ENCODE measurements at places on chromosomes 6 and 20. TPM values are rescaled to one million over a fixed set of nuclear protein-coding genes. Genes with fewer than 3 reads are reported as not detected.

DNA sequence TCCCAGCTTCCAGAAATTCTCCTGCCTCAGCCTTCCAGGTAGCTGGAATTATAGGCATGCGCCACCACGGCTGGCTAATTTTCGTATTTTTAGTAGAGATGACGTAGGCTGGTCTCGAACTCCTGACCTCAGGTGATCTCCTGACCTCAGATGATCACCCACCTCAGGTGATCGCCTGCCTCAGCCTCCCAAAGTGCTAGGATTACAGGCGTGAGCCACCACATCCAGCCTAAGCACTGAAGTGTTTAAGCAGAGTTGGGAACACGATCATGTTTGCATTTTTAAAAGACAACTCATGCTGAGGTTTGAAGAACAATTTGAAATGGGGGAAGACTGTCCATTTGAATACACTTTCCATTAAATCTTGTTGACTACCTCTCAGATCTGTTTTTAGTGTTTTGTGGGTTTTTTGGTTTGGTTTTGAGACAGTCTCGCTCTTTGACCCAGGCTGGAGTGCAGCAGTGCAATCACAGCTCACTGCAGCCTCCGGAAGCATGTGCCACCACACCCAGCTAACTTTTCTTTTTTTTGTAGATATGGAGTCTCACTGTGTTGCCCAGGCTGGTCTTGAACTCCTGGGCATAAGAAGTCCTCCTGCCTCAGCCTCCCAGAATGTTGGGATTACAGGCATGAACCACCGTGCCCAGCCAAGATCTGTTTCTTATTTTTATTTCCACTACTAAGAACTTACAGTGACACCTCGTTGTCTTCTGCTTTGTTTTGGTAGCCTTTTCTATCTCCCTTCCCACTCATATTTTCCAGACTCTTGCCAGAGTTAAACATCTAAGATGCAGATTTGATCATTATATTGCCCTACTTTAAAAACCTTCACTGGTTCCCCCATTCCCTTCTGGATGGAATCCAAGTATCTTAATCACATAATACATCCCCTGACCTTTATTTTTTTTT lies 5.5 kb downstream of the CASP8AP2 start:
- no peak for DNase-seq

Gene TRPC4AP
- 48.6 TPM for total RNA-seq

- DNase-seq = no peak
These were observed 207.1 kb upstream of the HTR1E start for GRCh38 chr6:86730216-86730615.

Gene BMP6
- total RNA-seq = 0.07 TPM

DNA sequence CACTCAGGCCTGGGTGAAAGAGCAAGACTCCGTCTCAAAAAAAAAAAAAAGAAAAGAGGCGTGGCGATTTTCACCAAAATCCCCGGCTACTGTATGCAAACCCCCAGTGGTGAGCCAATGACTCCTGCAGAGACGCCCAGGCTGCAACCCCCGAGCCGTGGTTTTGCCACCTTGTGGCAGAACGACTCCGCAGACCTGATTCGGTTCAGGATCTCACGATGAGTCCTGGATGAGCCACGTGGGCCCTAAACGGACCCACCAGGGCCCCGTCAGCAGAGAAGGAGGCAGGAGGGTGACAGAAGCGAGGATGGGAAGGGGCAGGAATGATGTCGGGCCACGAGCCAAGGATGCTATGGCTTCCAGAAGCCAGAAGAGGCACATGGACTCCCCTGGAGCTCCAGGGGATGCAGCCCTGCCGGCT lies 42.5 kb downstream of the SLC2A4RG start:
- no peak for DNase-seq

- no peak for DNase-seq
These were observed 270.5 kb downstream of the BMP2 start for GRCh38 chr20:7038029-7038428.

DNA sequence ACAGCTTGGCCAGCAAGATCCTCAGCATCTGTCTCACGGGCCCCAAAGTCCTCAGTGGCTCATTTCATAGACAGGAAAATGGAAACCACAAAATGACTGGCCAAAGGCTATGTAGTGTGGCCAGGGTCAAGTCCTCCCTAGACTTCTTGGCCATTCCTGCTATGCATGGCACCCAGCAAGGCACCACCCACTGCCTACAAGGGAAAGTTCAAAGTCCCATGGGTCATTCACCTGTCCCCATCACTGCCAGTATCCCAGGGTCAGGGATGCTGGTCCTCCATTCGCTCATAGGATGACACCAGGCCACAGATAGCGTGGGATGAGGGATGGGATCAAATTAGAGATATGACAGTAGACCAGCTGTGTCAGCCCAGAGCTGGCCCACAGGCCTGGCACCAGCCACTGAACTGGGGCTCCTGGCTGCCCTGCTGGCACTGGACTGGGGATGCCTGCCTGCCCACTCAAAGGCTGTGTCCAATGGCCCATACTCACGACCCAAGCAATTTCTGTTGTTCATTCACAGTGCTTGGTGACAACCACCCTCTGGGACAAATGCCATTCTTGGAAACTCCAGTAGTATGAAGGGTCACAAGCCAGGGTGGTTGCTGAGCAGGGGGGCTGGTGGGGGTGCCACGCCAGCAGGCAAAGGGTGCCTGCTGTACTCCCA lies 11.6 kb downstream of the ADISSP start:
- no peak for DNase-seq

Gene MCCD1
- not detected for total RNA-seq

DNA sequence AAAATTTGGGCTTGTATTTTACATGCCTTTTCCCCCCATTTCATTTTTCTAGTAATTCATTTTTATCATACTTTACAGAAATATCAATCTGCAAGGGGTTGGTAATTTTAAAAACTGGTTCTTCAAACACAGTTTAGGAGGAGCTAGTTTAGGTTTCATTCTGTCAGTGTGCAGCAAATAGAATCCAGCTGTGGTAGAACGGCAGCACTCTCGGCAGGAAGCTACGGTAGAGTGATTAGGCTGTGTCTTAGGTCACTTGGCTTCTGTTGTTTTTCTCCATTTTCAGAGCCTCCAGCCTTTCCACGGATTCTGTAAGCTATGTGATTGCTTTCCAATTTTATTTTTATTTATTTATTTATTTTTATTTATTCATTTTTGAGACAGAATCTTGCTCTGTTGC lies 32.7 kb downstream of the TLDC2 start:
- no peak for DNase-seq

DNA sequence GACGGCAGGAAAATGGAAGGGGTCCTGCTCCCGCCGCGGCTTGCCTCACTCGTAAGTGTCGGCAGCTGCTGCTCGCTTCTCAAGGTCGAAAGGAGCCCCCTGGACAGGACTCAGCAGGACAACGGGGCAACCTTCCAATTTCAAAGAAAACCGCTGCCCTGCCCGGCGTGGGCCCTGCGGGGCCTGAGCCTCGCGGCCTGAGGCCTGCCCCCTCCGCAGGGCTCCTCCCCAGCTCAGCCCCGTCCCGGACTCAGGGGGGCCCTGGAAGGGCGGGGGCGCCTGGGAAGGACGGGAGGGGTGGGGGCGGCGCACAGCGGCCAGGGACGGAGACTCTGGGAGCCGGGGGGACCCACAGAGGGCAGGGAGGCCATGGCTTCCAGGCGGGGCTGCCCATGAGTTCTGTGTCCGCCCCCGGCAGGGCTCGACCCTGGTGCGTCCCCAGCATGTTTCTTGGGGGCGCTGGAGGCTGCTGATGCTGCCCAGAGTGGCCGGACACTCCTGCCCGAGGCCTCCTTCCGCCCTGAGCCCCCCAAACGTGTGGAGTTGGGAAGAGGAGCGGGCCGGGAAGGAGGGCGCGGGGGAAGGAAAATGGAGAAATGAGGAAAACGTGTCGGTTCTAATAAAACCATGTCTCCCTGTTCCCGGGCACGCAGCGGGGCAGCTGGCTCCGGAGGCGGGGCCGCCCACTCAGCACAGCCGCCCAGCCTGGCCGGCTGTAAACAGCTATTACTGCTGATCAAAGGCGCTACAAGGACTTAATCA lies 114.6 kb downstream of the DLL1 start:
- no peak for DNase-seq

Gene LPIN3
- 3.4 TPM for total RNA-seq

Gene RMND1
- total RNA-seq = 43.6 TPM

DNA sequence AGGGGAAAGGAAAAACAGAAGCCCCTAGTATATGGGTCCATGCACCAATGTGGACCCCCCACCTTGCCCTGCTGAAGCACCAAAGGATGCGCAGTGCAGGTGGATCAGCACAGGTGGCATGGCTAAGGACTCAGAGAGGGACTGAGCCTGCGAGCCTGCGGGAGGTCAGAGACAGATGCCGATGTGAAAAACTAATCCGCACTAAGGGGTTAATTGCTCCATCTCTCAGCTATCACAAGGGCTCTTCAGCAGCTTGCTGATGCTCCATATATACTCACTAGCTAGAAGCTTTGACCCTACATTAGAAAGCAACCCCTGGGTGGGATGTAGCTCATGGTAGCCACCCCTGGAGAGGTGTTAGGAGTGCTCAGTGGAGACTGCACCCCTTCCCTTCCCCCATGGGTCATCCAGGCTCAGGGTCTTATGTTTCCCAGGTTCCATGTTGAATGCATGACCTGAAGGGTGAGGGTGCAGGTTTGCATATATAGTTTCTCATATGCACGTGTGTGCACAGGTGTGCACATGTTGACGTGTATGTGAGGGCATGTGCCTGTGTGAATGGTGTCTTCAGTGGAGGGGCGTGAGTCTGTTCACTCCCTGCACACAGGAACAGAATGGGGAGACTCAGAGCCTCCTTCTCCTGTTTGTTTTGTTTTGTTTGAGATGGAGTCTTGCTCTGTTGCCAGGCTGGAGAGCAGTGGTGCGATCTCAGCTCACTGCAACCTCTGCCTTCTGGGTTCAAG lies 13.4 kb upstream of the IP6K3 start:
- DNase-seq = no peak

All from A172 (cell line).